ENCODE measurements at places on chromosomes 13 and 19. TPM values are rescaled to one million over a fixed set of nuclear protein-coding genes. Genes with fewer than 3 reads are reported as not detected.

DNA sequence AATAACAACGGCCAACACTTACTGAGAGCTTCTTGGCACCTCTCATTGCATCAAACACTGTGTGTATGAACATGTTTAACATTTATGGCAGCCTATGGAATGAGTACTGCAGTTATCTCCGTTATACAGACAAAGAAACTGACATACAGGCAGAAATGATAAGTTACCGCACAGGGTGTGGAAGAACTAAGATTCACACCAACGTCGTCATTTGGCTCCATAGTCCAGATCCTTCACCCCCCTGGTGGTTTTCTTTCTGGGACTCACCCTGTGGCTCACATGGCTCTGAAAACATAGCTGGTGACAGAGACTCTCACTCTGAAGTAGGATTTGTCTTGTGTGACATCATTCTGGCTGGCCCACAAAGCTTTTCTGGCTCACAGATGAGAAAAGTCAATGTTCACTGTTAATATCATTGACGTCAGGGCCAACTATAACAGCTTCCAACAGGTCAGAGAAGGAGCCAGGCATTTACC lies 230.1 kb downstream of the DLEU7 start:
- DNase-seq, result no peak

DNA sequence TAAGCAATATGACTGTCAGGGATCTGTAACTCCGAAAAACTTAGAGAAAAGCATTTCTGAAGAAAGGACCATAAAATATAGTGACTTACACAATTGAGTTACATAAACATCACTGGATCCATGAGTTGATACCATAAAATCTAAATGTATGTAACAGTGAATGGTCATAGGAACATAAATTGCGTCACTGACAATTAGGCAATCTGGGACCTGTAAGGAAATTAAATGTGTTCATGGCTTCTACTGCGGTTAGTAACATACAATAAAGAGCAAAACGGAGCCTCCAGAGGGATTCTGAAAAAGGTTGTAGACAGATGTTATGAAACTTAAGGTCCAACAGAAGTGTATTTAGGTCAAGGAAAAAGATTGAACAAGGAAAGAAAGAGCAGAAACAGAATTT lies 27.1 kb downstream of the POU4F1 start:
- DNase-seq, result no peak

DNA sequence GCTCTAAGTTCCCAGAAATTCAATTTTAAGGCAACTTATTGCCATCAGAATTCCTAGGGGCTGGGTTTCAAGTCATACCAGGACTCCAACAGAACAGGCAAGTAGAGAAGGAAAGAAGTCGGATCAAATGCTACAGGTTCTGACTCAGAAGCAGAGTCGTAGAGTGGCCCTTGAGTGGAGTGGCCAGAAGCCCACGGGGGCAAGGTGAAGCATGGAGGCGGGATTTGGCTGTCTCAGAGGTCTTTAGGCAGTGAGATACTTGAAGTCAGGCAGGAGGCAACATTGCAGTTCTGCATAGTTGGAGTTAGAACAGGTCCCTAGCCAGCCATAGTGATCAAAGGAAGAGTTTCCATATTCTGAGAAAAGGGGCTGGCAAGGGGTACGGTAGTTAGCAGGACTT lies 111.6 kb downstream of the NHLRC3 start:
- no peak for DNase-seq

DNA sequence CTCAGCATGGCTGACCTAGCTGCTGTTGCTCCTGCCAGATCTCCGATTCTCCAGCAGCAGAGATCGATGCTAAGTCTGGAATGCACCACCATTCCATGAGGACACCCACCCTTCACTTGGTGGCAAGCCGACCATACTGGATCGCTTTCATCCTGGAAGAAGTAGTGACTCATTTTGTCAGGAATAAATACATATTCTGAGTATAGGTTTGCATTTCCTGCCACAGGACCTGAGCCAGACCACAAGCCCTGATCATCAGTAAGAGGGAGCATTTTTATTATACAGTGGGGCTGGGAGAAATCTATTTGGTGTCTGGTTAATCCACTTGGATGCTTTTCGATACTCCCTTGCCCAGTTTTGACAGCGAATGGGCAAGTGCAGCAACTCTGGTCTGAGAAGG lies 10.9 kb upstream of the KCTD15 start:
- DNase-seq, result no peak

Gene TEX29
- not detected for total RNA-seq

Gene ACP7
- total RNA-seq, result 0.45 TPM
